ENCODE measurements at places on chromosomes 6 and 20.
A peak's percentile ranks its signal among the peaks of the same experiment; 100 is the strongest.

DNA sequence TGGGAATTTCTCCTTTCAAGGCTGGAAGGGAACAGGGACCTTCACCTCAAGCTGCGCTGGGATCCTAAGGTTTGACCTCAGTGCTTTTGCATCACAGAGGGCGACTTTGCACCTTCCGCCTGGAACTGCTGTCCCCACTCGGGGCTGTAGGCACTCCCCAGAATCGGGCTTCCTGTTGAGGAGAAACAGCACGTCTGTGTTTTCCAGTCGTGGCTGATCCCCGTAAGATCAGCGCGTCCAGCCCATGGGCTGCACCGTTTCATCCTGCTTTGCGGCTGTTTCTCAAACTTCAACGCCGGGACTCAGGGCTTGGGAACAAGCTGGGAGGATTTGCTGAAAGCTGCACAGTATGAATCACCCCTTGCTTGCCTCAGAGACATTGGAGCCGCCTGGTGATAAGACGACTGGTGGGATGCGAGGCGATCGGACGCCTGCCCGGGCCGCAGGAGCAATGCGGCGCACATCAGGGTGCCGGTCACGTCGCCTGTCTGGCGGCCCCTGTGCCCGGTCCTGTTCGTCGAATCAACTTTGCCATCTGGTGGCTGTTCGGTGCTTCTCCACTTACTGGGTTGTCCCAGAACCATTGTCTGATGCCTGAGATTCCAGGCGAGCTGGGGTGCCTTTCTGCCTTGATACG, 53.6 kb upstream of the FRMD1 start:
- ATAC-seq: no peak

- ATAC-seq: peak; percentile 35
Measured at GRCh38 chr6:166826264-166826663, 130.1 kb downstream of the RNASET2 start.

- ATAC-seq: no peak
Measured at GRCh38 chr6:168994956-168995355, 258.7 kb downstream of the THBS2 start.

- ATAC-seq: peak; percentile 86
Measured at GRCh38 chr6:11317885-11318771, 85.7 kb upstream of the NEDD9 start.

DNA sequence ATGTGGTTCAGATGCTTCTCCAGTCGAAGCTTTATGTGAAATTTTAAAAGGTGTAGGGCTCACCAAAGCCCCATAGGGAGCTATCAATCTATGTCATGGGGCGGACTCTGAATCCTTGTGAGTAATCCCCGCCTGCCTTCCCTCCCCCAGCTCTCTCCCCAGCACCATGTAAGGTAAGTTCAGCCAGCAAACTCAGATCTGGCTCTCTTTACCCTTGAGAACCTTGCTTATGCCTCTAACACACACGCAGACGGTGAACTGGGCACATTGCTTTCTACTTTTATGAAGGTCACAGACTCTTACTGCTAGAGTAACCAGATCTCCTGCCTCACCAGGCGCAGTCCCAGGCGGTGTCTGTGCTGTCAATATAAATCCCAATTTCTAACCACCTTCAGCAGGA, 82.6 kb upstream of the CNKSR3 start:
- ATAC-seq: no peak

DNA sequence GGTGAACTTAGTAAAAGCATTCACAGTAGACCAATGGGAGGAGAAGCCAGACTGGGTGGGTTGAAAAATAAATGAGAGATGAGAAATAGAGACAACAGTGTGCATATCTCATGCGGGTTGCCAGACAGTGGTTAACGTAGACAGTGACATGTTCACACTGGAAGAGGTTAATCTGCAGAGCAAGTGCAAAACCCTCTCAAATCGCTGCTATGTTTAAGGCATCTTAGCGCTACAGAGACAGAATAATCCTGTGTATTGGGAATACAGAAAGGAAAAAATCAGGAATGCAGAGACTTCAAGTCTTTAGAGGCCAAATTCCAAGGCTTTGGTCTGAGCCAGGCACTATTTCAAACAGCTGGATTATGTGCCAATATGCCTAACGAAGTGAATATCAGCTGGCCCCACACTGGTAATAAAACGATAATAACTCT, 107.1 kb downstream of the TSHZ2 start:
- ATAC-seq: no peak

DNA sequence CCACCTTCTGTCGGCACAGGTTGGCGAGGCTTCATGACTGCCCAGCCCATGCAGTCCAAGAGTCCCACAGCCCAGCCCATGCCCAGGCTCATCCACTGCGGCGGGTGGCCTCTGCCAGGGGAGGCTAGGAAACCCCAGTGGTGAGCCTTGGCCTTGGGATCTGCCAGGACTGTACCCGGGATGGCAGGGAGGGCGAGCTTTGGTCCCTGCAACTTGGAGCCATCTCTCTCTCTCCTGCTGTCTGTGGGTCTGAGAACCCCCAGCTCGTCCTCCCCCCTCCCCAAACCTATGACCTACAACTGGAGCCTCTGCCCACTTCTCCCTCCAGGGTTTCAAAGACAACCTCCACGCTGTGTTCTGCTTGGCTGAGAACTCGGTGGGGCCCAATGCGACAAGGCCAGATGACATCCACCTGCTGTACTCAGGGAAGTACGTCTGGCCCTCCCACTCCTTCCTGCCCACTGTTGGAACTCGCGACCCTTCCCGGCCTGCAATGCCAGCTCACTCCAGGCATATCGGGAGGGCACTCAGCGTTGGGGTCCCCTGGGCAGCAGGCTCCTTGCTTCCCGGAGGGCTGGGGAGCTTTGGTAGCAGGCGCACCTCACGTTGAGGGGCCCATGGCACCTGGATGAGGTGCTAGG, 19.7 kb downstream of the NPEPL1 start:
- no peak for ATAC-seq

DNA sequence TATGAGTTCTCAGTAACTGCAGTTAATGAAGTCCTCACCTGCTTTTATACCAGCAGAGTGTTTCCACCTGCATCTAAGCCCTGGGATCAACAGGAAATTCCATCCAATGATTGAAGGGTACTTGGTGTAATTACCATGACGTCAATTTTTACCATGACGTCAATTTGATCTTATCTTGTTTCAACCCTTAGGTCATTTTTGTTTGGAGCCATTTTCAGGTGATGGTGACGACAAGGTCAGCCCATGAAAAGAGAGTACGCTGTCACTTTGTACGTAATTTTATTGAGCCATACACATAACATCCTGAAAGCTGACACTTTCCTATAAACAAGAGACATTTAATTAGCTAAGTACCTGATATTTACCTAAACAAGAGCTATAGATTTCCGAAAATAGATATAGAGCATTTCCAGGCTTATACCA, at the start of gene CGA:
TSS of gene CGA (minus strand) at position 20 of the 423 bp plus-strand sequence. CDS start 6,906 bp downstream, outside the sequence.
- ATAC-seq: no peak

DNA sequence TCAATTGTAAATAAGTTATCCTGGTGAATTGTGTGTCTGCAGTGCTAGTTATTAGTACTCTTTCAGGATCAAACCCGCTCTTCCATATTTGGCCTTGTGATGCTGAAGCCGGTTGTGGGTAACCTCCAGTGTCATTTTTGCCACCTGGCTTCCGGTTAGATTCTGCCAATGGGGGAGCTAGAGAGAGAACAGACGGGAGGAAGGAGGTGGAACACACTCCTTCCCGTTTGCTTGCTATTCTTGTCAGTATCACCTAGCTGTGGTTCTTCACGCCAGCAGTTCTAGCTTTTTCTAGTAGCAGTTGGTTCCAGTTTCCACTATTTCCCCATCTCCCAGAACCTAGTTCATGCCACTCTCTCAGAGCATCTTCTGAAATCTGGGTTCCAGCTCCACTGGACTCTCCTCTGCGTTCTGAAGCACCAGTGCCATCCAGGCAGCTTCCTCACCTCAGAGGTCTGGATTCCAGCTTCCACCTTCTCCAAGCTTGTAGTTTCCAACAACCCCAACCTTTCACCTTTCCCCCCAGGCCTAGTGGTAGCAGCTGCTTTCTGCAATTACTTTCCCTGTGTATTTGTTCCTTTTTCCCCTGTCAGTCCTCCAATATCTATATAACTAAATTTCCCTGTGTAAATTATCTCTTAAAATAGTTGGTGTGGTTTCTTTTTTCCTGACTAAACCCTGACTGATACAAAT, 46.9 kb upstream of the LOC128125822 start:
- ATAC-seq: no peak

GRCh38 chr6:43749461-43749860, 20.6 kb upstream of the VEGFA start:
- no peak for ATAC-seq

DNA sequence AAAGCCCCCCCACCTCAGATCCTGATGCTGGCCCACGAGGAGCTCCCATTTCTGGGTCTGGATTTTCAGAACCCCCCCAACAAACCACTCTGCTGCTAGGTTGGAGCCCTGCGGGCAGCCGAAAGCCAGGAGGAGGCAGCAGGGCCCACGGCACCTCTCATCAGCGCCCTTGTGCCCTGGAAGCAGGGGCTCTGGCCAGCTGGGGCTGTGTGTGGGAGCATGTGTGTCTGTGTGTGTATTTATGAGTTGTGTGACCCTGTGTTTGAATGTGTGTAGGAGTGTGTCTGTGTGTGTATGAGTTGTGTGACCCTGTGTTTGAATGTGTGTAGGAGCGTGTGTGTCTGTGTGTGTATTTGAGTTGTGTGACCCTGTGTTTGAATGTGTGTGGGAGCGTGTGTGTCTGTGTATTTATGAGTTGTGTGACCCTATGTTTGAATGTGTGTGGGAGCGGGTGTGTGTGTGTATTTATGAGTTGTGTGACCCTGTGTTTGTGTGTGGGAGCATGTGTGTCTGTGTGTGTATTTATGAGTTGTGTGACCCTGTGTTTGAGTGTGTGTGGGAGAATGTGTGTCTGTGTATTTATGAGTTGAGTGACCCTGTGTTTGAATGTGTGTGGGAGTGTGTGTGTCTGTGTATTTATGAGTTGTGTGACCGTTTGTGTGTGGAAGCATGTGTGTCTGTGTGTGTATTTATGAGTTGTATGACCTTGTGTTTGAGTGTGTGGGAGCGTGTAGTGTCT, 18.9 kb downstream of the SLC17A9 start:
- no peak for ATAC-seq
